ENCODE measurements at places on chromosomes 12 and 14.

- no peak for DNase-seq
These were observed 72.4 kb upstream of the SSTR1 start for GRCh38 chr14:38135106-38135867.

GRCh38 chr12:546920-547845 lies 87.4 kb downstream of the B4GALNT3 start:
- DNase-seq = no peak

DNA sequence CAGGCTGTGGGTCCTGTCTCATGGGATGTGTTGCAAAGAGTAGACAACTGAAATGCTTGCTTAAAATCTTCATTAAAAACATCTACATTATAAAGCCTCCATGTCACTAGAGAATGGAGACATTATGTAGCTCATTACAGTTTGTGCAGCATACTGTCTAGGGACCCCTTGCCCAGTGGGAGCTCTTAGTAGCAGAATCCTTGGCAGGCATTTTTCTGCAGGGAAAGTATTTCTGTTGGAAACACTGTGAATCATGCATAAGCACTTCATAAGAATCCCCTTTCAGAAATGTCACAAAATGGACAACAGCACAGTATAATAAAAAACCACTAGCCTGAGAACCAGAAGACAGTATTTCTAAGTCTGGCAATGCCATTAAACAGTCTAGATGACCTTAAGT lies 174.3 kb downstream of the MGAT4C start:
- no peak for DNase-seq

DNA sequence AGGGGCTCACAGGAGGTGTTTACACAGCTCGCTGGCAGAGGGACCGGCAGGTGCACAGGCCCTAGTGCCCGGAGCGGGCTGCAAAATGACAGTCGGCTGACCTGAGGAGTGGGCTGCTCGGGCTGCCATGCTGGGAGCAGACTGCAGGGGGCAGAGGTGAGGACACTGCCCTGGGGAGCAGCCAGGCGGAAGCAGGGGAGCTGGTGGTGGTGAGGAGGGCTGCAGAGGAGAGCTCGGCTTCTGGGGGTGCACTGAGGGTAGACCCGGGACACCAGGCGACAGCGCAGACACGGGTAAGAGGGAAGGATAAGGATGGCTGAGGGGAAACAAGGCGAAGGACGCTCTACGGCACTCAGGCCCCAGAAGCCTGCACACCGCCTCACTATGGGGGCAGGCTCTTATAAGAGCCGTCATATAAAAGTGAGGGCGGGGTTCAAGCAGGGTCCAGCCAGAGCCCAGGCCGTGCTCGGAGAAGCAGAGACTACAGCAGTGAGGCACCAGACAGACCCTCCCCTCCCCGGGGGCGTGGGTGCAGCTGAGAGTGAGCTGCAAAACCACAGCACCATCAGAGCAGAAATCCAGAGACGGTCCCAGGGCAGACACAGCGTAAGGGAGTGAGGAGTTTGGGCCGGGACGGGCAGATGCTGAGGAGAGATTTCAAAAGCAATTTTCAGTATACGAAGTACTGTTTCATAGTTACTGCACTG lies 62.5 kb downstream of the CCDC88C start:
- DNase-seq = no peak

- DNase-seq = no peak
These were observed 156.9 kb downstream of the SRGAP1 start for GRCh38 chr12:64001439-64001838.

DNA sequence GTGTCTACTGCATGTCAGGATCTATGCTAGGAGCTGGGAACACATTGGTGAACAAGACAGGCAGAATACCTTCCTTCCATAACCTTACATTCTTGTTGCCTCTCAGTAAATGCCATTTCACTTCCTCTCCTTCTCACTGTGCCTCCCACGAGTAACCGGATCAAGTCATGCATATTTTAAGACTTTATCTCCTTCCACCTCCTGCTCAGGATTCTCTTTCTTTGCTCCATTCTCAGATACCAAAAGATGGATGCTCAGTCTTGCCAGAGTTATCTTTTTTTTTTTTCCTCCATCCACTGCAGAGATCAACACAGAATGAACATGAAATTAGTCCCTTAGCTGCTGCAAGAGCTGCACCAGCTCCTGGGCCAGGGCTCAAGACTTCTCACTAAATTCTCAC lies 20.0 kb upstream of the APPL2 start:
- DNase-seq = no peak

DNA sequence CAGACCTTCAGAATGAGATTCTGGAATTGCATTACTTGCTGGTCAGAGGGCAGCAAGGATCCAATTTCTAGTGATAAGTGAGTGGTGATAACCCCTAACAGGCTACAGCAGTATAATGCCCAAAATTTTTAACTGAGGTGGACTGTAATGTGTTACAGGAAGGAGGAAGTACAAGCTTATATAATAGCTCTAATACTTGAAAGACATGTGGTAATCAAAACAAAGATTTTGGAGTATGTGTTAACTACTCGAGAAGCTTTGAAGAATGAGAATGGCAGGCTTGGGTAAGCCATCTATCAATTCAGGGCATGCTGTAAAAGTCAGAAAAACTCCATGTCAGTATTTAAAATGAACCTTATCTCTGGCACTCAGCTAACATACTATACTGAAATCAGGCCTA lies 70.5 kb downstream of the ANKS1B start:
- DNase-seq = no peak

GRCh38 chr12:90090929-90091651 lies 382.5 kb upstream of the ATP2B1 start:
- DNase-seq = peak; percentile 95

GRCh38 chr12:130463275-130463658 lies 125.6 kb downstream of the PIWIL1 start:
- no peak for DNase-seq

- DNase-seq = no peak
These were observed 47.8 kb downstream of the GOLGA5 start for GRCh38 chr14:92841930-92842329.

- no peak for DNase-seq
These were observed 631 bp upstream of the PTGR2 start for GRCh38 chr14:73851000-73851399.

DNA sequence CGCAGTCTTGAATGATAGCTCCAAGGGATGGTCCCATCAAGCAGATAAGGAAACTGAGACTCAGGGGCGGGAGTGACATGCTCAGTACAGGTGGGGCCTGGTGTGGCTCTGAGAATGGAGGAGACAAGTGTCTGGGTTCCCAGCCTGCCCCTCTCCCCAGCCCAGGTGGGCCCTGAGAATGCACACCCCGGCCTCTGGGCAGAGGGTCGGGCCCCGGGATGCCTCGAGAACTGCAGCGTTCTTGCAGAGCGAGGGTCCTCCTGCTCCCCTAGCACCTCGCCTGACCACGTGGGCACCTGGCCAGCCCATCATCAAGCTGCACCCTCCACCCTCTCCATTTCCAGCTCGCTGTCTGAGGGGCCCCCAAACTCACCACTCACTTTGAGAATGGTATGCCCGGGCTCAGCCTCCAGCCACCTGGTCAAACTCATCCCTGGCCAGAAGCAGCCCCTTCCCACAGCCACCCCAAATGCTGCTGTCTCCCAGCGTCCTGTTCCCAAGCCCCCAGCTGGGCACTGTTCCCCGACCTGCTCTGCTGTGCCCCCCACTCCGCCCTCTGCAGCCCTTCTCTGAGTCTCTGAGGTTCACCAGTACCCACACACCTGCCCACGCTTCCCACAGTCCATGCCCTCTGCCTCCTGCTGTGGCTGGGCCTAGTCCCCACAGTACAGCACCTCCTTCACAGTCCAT lies 44.3 kb downstream of the CYP46A1 start:
- DNase-seq = no peak

- no peak for DNase-seq
These were observed 101.7 kb upstream of the CCDC175 start for GRCh38 chr14:59678352-59678751.

- peak; percentile 43 for DNase-seq
These were observed 192.6 kb upstream of the BCL2L14 start for GRCh38 chr12:11877869-11878780.

- DNase-seq = no peak
These were observed 96.7 kb downstream of the ETV6 start for GRCh38 chr12:11746024-11746771.

- DNase-seq = no peak
These were observed 68.2 kb downstream of the E2F7 start for GRCh38 chr12:76997011-76997780.

DNA sequence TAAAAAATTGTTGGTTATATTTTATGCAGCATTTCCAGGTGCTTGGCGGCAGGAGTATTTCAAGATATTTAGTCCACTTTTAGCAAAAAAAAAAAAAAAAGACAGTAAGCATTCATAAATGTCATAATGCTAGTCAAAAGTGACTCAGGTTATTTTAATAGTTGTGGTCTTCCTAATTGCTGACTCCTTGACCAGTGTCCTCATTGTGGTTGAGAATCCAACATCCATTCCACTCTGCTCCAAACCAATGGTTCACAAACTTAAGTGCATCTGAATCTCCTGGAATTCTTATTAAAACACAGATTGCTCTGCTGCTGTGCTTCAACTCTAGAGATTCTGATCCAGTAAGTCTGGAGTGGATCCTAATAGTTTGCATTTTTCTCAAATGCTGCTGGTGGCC lies 71.4 kb downstream of the AKAP6 start:
- no peak for DNase-seq

GRCh38 chr14:66311990-66312389 lies 174.2 kb upstream of the CCDC196 start:
- DNase-seq = no peak
